WTC11 (cell line): ENCODE measurements at places on chromosomes 4 and X.

- DNase-seq: no peak
These were observed 4.0 kb downstream of the TCEAL2 start for GRCh38 chrX:102129473-102129872.

- no peak for DNase-seq
These were observed 309.3 kb downstream of the FRMPD4 start for GRCh38 chrX:12447448-12448064.

- DNase-seq: no peak
These were observed 14.5 kb upstream of the ETNPPL start for GRCh38 chr4:108777388-108777787.

GRCh38 chrX:7190157-7190556 lies 42.2 kb upstream of the PUDP start:
- DNase-seq: no peak

GRCh38 chrX:8201896-8202331 lies 30.8 kb upstream of the VCX2 start:
- no peak for DNase-seq
